NCI-H1694 (cell line): ENCODE measurements at places on chromosomes 7 and 10.

- no peak for DNase-seq
These were observed 50.6 kb downstream of the CFTR start for GRCh38 chr7:117530390-117530789.

GRCh38 chr7:79036356-79036755 lies 417.1 kb downstream of the MAGI2 start:
- no peak for DNase-seq

DNA sequence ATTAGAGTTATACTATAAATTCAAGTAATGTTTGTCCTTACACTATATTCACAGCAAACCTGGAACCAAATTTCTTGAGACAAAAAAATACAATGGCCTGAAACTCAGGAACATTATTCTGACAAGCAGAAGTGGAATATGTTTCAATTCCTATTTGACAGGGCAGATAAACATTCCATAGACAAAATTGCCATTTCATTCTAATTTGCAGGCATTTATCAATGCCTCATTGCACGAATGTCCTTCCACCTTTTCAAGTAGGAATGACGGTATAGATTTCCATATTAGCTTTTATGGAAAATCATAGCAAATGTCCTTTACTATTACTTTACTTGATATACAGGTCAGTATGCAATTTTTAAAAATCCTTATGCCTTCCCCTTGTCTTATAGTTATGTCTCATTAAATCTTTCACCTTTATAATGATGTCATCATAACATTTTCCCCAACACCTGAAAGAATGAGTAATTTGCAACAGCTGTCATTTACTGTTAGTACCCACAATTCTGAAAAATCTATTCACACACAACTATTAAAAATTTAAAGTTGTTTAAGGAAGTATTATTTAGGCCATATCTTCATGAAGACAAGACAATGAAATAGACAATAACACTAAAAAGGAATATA lies 299.7 kb upstream of the SEMA3C start:
- DNase-seq, result no peak

DNA sequence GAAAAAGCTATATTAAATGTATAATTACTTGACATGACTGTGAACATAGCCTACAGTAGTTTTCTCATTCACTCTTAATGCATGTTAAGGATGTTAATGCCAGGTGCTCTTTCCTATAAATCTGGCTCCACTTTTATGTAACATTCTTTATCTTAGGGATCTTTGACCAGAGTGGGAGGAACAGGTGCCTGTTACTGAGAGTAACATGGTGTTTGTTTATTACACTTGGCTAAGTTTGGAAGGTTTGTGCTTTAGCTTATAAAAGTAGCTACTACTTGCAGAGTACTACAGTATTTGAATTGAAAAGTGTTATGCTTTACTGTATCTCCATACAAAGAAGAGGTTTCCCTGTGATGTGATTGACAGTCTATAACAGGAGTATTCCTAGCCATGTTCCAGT lies 183.4 kb downstream of the DYNC1I1 start:
- no peak for DNase-seq

GRCh38 chr10:70621503-70622078 lies 19.1 kb upstream of the PRF1 start:
- no peak for DNase-seq
